ENCODE measurements at places on chromosomes 11 and 22.

GRCh38 chr11:29963796-29964195, 53.0 kb downstream of the KCNA4 start:
- no peak for DNase-seq

DNA sequence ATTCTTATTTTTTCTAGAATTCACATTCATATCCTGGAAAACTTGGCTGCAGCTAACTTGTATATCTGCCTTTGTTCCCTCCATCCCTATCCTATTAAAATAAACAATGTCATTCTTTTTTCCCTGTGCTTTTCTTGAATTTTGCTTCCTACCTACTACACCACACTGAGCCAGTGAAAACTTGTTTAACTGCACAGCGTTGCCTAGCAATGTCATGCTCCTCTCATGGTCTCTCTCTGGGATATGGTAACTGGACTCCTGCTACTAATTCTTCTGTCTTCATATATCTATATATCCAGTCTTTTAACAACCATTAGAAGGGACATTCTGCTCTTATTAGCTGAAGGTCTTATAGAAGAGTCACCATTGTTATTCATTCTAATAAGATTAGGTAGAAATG, 434.4 kb downstream of the METTL15 start:
- no peak for DNase-seq

- DNase-seq: no peak
These were observed 325.7 kb upstream of the PITPNB start for GRCh38 chr22:28244757-28245156.

GRCh38 chr11:66768818-66769217, 39.8 kb upstream of the SPTBN2 start:
- DNase-seq: no peak

GRCh38 chr22:27019827-27020226, 362.4 kb downstream of the MIAT start:
- DNase-seq: no peak

- no peak for DNase-seq
These were observed 7.3 kb downstream of the STARD10 start for GRCh38 chr11:72786305-72787215.

GRCh38 chr11:1773131-1773993, 9.6 kb upstream of the CTSD start:
- DNase-seq: no peak

GRCh38 chr11:6333095-6333494, 12.8 kb upstream of the CAVIN3 start:
- no peak for DNase-seq

GRCh38 chr11:36388071-36388470, 92.0 kb downstream of the PRR5L start:
- no peak for DNase-seq

GRCh38 chr11:9629064-9629463, 34.8 kb upstream of the SWAP70 start:
- no peak for DNase-seq

GRCh38 chr11:130485983-130486382, 37.5 kb downstream of the ADAMTS15 start:
- DNase-seq: no peak

- DNase-seq: no peak
These were observed 62.2 kb downstream of the PARVA start for GRCh38 chr11:12439615-12440014.

All from thymus (tissue), 14 donors.